ENCODE measurements at places on chromosomes 4 and X.

DNA sequence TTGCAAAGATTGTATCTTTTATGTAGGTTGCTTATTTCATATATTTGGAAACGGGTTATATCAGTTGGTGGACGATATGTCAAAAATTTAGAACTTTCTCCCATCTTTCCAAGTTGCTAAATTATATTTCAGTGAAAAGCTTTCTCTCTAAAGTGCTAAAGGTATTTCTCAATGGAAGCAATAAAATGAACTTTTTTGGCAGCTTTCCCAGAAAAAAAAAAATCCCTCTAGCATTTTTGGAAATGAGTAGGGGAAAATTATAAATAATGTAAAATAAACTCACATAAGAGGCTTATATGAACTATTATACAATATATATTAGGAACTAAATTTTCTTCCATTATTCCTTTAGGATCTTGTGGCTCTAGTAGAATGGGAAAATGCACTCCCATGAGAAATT lies 152.2 kb downstream of the GRID2 start:
- no peak for DNase-seq

DNA sequence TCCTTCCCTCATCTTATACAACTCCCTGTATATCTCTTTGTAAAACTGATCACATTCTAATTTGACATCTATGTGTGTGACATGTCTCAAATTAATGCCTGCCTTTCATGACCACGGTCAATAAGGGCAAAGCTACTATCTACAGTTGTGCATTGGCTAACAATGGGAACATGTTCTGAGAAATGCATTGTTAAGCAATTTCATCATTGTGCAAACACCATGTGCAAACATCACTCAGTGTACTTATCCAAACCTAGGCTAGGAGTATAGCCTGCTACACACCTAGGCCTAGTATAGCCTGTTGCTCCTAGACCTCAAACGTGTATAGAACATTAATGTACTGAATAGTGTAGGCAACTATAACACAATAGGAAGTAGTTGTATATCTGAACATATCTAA lies 95.0 kb downstream of the BANK1 start:
- no peak for DNase-seq

GRCh38 chr4:100582146-100582545 lies 64.3 kb upstream of the EMCN start:
- DNase-seq, result no peak

DNA sequence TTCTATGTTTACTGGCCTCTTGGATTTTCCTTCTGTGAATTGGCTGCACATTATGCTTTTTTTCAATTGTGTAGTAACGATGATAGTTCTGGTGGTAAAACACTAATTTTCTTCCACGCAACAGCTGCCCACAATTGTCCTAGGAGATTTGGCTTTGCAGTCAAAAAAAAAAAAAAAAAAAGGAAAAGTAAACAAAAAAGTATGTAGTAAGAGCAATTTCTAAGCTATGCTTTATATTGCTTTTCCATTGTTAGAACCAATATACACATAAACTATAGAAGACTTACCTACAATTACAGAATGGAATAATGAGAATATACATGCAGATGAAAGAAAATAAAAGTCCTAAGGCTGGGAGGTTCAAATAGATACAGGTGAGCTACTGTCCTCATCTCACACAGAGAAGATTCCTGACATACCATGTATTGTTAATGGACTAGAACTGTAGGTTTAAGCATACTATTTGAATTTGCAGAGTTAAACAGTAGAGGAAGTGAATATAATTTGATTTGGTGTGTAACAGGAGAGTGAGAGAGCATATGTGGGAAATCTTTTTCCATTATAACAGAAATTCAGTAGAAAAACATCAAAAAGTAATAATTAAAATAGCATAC lies 976.2 kb downstream of the RAB28 start:
- DNase-seq, result peak; percentile 22
